ENCODE measurements at places on chromosomes 7 and 10.

GRCh38 chr10:70786799-70787415 lies 1.7 kb upstream of the TBATA start:
- DNase-seq: no peak

GRCh38 chr10:32661346-32661745 lies 215.4 kb downstream of the CCDC7 start:
- DNase-seq: no peak

DNA sequence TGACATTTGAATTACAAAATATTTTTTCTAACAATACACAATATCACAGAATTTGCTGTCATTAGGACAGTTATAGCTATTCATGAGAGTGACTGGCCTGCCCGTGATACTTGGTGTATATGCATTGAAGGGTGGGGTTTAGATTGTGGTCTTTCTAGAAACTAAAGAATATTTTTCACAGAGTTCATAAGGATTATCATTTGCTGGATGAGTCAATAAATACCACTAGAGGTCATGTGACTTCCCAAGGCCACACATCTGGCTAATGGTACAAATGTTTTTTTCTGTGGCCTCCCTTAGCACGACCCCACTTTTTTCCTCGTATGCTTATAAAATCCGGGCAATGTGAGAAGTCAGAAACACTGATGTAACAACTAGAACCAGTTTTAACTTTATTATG lies 5.2 kb downstream of the OPTN start:
- DNase-seq: no peak

- DNase-seq: no peak
These were observed 52.6 kb downstream of the TRUB1 start for GRCh38 chr10:114990586-114990985.

- DNase-seq: peak; percentile 43
These were observed 21.9 kb upstream of the KCNK18 start for GRCh38 chr10:117175215-117175900.

GRCh38 chr10:110461530-110461929 lies 36.2 kb upstream of the DUSP5 start:
- DNase-seq: no peak

DNA sequence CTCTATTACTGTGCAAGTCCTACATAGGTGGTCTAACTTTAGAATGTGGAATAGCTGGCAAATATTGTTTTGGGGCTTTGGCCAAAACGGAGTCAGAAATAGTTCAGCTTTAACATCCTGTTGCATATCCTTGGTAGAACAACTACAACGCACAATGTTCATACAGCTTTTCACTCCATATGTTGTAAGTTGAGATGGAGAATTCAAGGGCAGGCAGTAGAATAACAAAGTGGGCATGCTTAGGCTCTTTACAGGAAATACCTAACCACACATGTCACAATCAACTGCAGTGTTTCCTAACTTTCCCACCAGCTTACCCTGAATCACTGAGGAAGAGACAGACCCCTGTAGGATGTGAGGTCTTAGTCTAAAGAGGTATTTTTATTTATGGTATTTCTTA lies 122.3 kb downstream of the PPP1R3A start:
- DNase-seq: no peak

DNA sequence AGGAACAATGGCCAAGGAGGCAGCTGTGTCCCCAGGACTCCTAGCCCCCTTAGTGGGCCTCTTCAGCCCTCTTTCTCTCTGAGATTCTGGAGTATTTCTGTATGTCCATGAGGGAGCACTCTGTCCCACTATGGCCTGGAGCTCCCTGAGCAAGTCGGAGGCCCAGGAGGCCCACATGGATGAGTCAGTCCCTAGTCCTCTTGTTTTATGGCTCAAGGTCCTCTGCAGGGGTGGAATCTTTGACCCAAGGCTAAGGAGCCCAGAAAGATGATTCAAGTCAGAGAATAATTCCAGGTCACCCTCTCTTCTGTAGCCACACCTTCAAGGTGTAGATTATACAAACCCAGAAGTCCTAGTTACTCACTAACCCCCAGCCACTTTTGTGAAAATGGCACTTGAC lies 125.6 kb downstream of the PLXNA4 start:
- no peak for DNase-seq

DNA sequence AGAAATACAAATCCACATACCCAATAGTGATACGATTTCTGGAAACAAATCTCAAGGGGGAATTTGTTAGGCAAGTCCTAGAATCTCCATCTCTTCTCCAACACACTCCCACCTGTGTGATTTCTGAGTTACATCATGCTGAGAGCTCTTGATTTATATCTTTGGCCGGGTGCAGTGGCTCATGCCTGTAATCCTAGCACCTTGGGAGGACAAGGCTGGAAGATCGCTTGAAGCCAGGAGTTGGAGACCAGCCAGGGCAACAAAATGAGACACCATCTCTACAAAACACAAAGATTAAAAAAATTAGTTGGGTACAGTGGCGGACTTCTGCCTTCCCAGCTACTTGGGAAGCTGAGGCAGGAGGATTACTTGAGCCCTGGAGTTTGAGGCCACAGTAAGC lies 1.5 kb upstream of the MTPN start:
- no peak for DNase-seq

GRCh38 chr10:60570272-60570865 lies 180.7 kb upstream of the ANK3 start:
- DNase-seq: no peak

GRCh38 chr7:138726288-138726687 lies 25.1 kb upstream of the SVOPL start:
- DNase-seq: peak; percentile 15

- DNase-seq: no peak
These were observed 4.1 kb downstream of the BLNK start for GRCh38 chr10:96267234-96267705.

- DNase-seq: no peak
These were observed 126.5 kb upstream of the CHRM2 start for GRCh38 chr7:136741941-136742340.

GRCh38 chr7:41292487-41292886 lies 410.4 kb downstream of the INHBA start:
- no peak for DNase-seq

DNA sequence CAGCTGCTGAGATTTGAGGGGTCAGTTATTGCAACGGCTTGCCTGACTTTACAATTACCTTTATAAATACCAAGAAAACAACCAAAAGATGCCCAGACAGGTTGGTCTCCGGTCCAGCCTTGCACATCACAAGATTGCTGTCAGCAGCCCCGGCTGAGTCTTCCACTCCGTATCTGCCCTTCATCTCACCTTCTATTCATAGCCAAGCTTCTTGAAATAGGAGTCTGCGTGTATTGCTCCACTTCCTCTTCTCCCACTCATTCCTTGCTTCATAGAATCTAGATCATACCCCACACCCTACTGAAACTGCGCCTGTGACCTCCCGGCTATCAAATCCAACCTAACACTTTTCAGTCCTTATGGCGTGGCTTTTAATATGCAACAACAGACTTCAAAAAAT lies 31.1 kb upstream of the USP6NL start:
- DNase-seq: no peak

DNA sequence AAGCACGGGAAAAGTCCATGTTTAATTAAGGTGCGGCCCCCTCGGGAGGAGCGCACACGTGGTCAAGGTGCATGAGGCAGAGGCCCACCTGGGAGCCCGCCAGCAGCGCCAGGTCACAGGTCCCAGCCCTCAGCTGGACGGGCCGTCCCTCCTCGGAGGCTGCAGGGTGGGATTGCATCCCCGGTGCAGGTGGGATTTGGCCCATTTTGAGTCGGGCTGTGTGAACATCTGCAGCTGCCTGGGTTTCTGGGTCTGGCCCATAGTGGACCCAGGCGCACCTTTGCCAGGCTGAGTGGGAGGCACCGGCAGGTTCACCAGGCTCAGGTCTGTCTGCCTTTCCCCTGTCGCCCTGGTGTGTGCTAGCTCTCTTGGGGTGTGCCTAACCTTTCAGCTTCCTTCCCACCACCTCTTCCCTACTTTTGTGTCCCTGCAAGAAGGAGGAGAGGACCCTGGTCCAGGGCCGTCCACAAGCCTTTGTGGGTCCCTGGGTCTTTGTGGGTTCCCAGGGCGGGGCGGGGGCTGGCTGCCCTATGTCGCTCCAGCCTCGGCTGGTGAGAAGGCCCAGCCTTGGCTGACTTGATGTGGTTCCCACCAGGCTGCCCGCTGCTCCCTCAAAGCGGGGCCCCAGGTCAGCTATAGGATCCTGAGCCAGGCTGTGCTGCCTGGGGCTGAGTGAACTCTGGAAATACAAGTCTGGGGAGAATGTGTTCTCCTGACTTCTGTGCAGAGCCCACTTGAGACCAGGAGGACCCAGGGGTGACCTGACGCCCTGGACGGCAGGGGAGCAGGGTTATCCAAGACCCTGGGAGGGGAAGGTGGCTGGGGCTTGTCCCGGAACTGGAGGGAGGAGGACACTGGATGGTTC lies 186.7 kb upstream of the SHH start:
- DNase-seq: no peak

DNA sequence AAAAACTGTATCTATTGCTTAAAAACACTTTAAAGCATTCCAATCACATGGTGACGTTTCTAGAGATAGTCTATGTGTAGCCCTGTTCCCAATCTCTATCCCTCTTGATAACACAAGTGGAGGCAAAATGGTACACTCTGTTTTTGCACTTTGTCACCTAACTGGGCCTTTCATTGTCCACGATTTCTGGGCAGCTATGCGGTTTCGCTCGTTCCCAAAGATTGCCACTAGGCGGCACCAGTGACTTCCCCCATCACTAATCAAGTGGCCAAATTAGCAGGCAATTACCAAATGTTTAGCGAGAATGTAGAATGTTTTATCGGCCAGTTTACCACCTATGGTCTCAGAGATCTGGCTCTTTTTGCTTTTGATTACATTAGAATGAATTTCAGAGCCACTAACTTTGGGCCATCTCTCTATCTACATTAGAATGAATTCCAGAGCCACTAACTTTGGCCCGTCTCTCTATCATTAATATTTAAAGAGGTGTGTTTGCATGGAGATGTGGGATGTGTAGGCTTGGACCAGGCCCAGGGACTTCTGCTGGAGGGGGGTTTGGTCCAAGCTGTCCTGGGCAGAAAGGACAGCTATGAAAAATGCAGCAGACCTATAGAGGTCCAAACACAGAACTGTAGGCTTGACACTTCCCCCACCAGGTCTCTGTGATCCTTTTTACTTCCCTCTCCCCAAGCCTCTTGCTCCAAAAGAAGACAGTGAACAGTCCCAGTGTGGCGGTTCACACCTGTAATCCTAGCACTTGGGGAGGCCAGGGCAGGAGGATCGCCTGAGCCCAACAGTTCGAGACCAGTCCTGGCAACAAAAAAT lies 90.1 kb downstream of the EPC1 start:
- DNase-seq: peak; percentile 66

DNA sequence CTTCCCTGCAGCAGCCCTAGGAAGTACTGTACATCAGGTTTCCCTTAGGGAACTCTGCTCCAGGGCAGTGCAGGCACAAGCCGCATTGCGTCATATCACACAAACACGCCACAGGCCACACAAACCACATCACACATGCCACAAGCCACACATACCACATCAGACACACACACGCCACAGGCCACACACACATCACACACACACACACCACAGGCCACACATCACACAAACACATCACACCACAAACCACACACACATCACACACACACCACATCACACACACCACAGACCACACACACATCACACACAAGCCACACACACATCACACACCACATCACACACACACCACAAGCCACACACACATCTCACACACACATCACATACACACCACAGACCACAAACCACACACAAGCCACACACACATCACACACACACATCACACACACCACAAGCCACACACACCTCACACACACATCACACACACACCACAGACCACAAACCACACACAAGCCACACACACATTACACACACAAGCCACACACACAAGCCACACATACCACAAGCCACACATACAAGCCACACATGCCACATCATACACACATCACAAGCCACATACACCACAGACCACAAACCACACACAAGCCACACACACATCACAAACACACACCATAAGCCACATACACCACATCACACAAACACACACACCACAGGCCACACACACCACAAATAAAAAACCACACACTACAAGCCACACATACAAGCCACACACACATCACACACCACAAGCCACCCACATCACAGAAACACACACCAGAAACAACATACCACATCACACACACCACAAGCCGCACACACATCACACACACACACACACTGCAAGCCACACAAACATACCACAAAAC lies 53.4 kb downstream of the TMEM209 start:
- DNase-seq: no peak

DNA sequence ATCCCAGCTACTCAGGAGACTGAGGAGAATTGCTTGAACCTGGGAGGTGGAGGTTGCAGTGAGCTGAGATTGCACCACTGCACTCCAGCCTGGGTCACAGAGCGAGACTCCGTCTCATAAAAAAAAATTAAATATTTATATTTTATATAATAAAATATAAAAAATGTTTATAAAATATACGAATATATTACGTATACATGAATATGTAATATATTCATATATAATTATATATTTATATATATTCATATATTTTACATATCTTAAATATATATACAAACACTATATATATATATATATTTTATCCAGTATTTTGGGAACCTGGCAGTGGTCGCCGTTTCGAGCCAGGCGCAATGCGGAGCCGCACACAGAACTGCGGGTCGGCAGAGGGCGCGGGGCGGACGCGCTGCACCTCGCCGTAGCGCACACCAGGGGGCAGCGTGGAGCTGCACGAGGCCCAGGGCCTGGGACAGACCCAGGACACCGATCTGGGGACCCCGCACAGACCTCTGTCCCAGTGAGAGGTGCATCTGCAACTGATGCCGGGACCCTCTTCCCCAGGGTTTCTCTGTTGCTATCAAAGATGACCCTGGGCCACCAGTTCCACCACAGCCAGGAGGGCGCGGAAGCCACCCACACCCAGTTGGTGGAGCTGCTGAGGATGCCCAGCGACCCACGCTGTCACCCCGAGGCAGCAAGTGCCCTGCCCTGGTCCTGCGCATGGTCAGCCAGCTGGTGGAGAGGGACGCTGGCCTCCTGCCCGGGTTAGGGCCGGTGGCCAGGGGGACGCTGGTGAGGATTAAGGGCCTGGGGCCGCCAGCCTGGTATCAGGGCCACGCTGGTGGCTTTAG lies 22.7 kb downstream of the AP5Z1 start:
- peak; percentile 70 for DNase-seq

DNA sequence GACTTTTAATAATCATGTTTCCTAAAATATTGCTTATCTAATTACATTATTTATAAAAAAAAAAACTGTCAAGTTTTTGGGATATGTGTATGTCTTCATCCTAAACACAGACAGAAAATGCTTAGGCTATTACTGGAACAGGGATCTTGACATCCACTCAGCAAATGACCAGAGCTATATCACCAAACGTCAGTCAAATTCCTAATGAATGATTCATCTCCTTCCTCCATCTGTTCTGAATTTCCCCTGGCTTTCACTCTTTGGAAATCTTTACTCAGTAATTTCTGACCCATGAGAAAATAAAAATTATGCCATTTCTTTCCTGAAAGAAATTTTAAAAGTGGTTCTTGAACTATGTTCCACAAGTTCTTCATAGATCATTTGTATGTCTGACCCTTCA lies 552.4 kb upstream of the KCND2 start:
- no peak for DNase-seq

- DNase-seq: no peak
These were observed 48.7 kb downstream of the KCNMA1 start for GRCh38 chr10:77588886-77589285.
